Left lobe of liver (tissue), 2 donors: ENCODE measurements at places on chromosomes 5 and 9.

GRCh38 chr5:83494087-83494620, 22.6 kb downstream of the VCAN start:
- no peak for DNase-seq

DNA sequence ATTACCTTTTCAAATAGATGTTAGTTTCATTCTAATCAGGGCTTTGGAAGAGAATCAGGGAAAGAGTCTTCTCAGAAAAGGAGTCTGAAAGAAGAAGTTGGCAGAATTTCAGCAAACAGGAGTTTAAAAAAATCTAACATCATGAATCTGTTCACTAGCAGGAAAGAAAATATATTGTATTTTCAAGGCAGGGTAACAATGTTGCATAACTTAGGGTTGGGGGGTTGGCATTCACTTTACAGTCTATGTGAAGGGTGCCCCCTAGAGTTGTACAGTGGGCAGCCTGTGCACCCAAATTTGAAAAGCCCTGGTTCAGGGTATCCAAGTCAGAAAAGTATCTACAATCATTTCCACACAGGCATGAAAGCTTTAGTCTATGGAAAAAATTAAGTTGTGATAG, 348.4 kb upstream of the SLC30A5 start:
- DNase-seq = no peak

DNA sequence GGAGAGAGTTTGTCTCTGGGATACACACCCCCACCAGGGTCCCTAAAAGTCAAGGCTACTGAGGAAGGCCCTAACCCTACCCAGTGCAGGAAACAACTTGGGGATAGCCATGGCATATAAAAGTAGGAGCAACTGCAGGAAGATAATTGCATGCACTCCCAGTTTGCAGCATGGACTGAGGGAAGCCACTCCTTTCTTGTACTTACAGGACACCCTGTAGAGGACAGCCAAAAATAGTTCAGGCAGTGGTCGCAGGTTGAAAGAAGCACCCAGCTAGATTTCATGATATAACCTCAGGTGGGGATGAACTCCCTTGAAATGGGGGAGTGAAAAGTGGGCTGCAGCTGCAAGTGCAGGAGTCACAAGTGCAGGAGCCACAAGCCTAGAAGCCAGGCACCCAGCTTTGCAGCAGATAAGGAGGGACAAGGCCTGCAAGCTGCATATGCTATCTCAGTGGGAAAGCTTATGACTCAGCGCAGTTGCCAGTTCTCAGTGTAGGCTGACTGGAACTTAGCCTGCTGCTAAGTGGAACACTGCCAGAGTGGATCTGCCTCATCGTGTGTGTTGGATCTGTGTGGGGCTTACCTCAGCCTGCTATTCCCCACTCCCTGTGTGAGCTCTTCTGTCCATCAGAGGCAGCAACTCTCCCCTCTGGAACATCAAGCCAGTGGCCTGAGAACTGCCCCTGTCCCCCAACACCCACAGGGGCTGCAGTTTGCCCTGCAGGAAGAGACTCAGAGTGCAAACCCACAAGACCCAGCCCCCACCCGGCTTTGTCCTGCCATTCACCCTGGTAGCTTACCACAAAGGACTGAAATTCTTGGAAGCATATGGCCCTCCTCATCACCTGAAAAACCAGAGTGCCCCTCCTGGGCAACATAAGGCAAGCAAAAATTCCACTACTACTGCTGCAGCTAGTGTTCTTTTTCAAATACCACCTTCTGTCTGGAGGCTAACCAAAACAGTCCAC, 42.7 kb downstream of the CYLC2 start:
- no peak for DNase-seq

DNA sequence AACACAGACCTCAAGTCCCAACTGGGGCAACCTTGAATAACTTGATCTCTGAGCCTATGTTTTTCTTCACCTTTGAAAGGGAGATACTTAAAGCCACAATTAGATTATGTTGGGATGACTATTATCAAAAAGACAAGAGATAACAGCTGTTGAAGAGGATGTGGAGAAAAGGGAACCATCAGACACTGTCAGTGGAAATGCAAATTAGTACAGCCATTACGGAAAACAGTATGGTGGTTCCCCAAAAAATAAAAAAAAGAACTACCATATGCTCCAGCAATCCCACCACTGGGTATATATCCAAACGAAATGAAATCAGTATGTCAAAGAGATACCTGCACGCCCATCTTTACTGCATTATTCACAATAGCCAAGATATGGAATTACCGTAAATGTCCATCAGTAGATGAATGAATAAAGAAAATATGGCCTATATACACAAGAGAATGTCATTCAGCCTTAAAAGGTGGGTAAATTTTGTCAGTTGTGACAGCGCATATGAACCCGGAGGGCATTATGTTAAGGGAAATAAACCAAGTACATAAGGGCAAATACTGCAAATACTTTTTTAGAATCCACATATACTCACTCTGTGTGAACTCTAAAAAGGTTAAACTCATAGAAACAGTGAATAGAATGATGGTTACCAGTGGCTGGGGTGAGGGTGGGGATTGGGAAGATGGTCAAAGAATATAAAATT, 12.7 kb downstream of the FAT2 start:
- no peak for DNase-seq

GRCh38 chr9:77392328-77392727, 215.0 kb downstream of the VPS13A start:
- no peak for DNase-seq

- DNase-seq = no peak
Observed at GRCh38 chr9:76561900-76562299, 102.9 kb downstream of the GCNT1 start.

DNA sequence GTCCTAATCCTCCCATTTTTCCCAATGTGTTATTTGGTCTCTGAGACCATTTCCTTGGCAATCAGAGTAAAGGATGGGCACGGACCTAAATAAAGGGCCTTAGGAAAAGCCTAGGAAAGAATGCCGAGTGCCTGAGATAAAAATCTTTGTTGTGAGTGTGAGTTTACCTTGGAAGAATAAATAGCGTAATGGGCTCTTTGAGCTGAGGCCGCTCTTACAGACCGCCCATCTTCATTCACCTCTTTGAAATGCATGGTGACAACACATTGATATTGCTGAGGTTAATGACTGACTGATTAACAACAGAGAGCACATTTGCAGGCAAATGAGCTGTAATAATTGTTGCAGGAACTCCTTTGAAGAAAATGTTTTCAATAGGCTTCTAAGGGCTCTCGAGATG, 1967.1 kb upstream of the WWC1 start:
- DNase-seq = no peak
